Activated CD8-positive, alpha-beta memory T cell treated with anti-CD3 and anti-CD28 coated beads, Interleukin-2, amount 50 U/mL, for 4 hours (primary cell): ENCODE measurements at places on chromosomes 6 and 20.

DNA sequence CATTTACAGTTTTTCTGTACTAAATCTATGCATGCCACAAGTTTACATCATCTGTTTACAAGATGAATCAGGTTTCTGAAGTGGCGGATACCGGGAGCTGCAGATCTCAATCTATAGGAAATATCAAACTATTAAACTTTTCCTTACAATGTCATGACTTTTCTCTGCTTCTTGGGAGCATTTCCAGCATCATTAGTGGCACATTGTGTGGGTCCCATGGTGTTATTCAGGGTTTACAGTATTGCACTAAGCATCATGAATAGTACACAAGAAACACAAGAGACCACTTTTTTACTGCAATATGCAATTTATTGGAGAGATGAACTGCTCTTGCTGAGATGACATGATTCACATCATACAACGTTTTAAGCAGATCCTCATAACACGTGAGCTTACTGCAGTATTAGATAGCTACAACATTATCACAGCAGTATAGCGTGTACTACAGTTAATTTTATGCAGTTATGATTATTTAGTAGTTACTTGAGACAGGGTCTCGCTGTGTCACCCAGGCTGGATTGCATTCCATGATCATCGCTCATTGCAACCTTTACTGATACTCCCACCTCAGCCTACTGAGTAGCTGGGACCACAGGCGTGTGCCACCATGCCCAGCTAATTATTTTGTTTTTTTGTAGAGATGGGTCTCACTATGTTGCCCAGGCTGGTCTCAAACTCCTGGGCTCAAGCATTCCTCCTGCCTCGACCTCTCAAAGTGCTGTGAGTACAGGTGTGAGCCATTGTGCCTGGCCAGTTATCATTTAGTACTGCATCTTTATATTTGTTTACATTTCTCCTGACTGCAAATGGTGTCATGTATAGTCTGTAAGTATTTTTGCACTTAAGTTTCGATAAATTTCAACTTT is 18.4 kb downstream of the BLTP3A start:
- DNase-seq = no peak

- DNase-seq = no peak
These were observed 29.1 kb upstream of the FBXL4 start for GRCh38 chr6:98976674-98977385.

DNA sequence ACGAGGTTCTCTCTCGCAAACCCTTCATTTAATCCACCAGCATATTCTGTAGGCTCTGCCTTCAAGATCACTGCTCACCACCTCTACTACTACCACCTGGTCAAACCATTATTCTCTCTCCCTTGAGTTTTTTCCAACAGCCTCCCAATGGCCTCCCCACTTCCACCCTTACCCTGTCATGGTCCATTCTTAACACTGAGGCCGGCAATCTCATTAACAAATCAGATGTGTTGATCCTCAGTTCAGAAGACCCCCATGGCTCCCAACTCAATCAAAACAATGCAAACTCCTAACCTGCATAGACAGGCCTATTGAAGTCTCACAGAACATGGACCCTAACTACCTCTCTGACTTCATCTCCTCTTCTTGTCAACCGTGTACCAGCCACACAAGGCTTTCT is 2.2 kb downstream of the AURKA start:
- DNase-seq = no peak

- no peak for DNase-seq
These were observed 265.1 kb upstream of the CDYL start for GRCh38 chr6:4510906-4511640.

DNA sequence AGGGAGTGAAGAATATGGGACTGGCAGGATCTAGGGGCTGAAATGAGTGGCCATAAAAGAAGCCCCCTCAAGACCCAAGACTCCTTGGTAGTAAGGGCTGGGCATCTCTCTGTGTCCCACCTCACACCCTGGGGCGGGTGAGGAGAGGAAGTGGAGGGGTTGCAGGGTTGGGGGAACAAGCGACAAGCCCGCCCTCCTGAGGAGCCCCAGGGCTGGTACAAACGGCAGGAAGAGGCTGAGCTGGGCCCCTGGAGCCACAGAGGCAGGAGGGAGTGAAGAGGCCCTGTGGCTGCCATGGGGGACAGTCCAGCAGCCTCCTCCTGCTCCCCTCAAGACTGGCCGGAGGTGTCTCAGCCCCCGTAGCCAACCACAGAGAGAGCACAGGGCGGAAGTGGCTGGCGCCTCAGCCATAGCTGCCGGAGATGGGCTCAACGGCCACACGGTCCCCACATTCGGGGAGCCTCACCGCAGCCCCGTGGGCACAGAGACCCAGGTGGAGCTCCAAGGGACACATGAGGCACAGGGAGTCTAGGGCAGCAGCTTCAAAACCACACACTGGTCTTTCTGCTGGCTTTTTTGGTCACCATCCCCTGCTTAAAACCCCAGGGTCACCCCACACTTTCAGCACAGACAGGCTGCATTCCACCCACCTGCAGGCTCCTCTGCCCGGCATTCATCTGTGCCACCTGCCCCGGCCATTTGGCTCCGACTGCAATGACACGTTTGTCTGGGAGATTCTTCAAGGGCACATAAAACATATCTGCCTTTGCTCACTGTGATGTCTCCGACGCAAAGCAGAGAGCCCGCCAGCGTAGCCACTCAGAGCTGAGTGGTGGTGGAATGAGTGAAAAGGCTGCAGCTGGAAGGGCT is 524 bp downstream of the C20orf203 start:
- DNase-seq = peak; percentile 24

- DNase-seq = no peak
These were observed 1567.2 kb upstream of the DEFB115 start for GRCh38 chr20:29690274-29690673.

DNA sequence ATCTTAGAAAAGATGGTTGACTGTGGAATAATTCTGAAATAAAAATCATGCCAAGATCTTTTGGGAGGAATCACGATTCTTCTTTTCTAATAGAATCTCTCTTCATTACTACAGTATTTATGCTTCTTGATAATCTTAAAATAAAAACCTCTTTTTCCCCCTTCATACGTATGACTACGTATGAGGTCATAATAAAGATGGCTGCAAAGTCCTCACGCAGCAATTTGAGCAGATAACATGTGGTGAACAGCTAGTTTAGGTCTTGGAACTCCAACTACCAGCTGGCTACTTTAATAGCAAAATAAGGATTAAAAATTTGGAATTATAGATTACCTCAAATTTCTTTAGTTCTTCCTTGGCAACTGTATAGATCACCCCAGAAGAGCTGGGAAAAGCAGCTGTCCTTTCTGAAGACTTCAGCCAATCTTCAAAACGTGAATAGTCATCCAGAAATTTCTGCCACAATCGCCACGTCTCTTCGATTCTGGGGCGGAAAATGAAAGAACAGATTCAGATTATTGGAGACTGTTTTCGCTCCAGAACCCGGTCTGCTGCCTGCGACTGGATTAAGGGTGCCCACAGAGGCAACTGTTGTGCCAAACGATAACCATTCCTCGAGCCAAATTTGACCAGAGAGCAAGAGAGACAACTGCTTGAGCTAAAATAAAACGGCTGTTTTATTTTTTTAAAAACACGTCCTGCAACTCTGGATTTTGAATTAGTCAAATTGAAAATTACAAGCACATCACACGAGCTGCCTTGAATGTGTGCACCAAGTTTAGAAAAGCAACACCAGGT is 347.3 kb downstream of the ESR1 start:
- DNase-seq = no peak

GRCh38 chr6:167307342-167307955 is 16.3 kb downstream of the UNC93A start:
- no peak for DNase-seq

DNA sequence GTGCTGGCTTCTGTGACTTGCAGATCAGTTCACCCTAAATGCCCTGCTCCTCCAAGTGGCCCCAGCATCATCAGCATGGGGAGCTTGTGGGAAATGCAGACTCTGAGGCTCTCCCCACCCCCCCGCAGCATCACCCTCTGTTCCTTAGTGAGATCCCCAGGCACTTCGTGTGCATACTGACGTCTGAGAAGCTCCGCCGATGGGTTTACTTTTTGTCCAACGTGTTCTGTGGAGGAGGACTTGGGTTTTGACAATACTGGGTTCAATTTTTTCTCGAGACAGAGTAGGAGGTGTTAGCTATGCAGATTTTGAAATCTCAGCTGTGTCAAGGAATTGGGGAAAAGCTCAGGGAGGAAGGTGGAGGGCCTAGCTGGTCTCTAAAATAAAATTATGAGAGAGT is 38.3 kb upstream of the ZNF831 start:
- DNase-seq = no peak

- DNase-seq = no peak
These were observed 121.3 kb downstream of the CDK19 start for GRCh38 chr6:110693994-110694393.

GRCh38 chr6:20678831-20679352 is 144.6 kb downstream of the CDKAL1 start:
- DNase-seq = no peak

GRCh38 chr6:16505711-16506357 is 255.4 kb downstream of the ATXN1 start:
- no peak for DNase-seq

GRCh38 chr20:11469795-11470435 is 447.8 kb upstream of the BTBD3 start:
- DNase-seq = no peak
